ENCODE measurements at places on chromosomes 1 and 21.

DNA sequence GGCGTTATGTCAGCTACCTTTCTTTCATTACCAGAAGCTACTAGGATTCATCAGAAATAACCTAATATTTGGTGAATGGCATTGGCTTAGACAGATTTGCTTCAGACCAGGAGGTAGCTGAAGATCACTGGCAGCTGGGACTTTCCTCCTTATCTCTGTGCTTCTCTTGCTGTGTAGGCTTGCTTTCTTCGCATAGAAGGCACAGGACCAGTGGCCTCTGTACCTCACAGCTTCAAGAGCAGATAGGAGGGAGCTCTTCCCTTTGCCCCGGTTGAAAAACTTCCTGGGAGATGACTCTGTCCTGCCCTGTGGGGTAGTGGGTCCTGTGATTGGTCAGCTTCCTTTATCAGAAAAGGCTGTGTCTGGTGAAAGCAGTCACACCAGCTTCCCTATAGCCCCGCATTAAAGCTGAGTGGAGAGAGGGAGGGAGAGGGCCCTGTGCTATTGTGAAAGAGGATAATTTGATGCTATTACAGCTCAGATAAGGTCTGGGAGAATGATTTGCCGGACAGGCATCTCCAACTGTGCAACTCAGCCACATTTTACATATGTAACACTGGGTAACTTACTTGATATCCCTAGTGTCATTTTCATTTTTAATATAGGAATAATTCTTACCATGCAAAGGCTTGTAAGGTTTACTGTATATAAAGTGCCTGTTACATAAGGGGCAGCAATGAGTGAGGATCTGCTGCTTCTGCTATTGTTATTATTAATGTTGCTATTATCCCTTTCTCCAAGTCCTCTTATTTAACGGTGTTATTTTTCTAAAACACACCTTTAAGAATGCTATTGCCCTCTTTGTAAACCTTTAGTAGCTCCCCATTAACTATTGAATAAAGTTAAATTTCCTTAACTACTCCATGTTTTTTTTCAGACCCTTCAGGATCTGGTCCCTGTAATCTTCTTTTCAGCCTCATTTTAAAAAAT lies 31.6 kb downstream of the OSBPL9 start:
- no peak for DNase-seq

DNA sequence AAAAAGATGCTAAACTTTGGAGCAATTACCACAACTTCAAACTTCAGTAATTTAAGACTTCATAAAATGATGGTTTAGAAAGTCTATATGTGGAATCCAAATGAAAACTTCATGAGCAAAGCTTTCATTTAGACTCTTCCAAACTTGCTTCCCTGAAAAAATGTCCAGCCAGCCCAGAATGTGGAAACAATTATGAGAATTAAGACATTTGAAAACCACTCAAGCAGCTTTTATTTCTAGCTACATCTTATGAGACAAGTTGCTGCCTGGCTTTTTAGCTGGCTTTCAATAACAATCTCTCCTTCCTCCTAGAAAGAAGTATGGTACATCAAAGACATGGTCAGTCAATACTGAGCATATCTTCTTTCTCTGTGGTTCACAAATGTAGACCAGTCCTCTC lies 21.8 kb downstream of the LPAR3 start:
- no peak for DNase-seq

DNA sequence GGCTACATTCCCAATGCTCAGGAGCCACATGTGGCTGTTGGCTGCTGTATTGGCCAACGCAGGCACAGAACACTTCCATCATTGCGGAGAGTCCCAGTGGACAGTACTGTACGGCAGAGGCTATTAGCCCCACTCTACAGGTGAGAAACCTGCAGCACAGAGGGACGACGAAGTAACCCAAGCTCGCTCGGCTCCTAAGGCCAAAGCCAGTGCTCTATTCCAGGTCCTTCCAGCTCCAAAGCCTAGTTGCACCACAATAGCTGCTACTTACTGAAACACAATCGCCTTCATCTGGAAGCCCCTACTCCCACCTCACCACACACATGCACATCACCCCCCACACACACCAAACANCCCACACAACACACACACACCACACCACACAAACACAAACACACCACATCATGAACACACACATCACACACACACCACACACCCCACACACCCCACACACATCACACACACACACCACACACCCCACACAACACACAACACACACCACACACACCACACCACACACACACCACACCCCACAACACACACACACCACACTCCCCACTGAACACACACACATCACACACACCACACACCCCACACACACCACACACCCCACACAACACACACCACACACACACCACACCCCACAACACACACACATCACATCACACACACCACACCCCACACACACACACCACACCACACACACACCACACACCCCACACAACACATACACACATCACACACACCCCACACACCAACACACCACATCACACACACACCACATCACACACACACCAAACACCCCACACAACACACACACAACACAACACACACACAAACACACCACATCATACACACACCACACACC lies 3.2 kb downstream of the LYPD8 start:
- no peak for DNase-seq

DNA sequence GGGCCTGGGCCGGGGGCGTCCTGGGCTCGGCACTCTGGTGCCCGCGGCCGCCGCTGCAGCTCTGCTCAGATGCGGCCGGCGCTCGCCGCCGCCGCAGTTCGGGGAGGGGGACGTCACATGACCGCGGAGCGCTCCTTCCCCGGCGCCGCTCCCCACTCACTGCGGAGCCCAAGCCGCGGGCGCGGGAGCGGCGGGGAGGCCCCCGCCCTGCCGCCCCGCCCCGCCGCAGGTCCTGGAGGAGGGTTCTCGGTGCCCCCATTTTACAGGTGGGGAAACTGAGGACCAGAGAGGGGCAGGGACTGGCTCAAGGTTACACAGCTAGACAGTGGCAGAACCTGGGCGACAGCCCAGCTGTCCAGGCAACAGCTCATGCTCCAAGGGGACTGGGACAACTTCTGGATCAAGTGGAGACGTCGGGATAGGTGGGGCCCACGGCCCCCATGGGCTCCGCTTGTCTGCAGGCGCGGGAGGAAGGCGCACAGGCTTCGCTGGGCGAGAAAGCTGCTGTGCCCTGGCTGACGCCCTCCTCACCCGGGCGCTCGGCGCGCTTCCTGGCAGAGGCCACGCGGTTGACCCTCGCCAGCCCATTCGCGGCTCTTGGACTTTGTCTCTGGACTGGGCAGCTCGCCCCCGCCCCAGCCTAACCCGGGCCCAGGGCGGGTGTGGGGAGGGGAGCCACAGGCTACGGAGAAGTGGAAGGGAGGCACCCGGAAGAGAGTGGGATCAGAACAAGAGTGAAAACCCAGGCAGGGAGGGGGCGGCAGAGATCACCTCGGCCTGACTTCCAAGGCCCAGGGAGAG lies at the start of gene RAP1GAP:
TSS of gene RAP1GAP (minus strand) at position 100 of the 801 bp plus-strand sequence. CDS start 49,325 bp downstream, outside the sequence.
- no peak for DNase-seq

- DNase-seq: no peak
Measured at GRCh38 chr21:41653954-41654491, 112.8 kb downstream of the RIPK4 start.

DNA sequence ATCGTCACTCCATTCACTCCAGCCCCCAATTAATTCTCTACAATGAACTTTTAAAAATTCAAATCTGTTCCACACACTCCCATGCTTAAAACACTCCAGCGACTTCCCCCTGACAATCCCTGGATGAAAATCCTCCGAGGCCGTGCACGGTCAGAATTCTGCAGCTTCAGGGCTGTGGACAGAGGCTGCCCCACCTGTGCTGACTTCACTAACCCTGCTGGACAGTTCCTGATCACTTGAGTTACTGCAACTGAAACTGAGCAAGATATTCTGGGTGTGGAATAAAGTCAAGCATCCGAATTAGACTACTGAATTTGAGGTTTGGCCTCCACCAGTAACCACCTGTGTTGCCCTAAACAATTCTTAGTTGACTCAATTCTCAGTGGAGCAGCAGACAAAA lies 1.0 kb upstream of the JAK1 start:
- no peak for DNase-seq

GRCh38 chr21:36155603-36156338 lies 853 bp upstream of the DOP1B start:
- DNase-seq: no peak

DNA sequence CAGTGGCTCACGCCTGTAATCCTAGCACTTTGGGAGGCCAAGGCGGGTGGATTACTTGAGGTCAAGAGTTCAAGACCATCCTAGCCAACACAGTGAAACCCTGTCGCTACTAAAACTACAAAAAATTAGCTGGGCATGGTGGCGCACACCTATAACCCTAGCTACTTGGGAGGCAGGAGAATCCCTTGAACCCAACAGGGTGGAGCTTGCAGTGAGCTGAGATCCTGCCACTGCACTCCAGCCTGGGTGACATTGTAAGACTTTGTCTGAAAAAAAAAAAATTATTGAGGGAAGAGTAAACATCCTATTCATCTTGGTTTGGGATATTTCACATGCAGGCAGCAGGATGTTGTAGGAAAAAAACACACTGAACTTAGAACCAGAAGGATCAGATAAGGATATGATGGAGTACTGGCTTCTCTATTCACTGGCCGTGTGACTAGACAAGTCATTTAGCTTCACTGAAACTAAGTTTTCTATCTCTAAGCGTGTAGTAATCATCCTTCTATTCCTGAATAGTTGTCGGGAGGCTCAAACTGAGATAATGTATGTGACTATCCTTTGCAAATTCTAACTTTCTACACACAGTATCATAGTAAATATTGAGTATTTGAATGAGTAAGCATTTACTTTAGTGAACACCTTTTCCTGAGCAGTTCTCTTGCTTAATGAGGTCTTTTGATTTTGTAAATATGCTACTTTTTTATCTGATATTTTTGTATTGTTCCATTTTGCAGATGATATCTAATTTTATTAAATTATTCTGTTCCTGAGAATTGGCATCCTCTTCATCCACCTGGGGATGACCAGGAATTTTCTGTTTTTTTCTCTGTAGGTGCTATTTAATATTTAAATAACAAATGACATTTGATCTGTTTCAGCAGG lies 18.2 kb downstream of the CAP1 start:
- no peak for DNase-seq

DNA sequence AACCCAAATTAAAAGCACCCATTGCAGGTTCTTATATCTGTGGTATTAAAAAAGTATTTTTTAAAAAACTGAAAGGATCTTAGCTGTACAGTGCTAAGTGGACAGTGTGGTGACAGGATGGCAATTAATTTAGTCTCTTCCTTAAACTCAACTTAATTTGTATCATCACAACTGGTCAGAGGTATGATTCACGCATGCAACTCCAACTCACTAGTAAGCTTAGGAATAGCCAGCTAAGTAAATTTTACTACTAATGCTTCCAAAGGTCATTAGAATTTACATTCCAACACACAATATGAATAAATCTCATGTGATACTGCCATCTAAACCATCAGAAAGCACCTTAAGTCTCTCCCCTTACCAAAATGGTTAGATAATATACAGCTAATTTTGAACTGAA lies 35.4 kb downstream of the ENAH start:
- DNase-seq: no peak
